Epithelial cell of proximal tubule (primary cell): ENCODE measurements at places on chromosomes 2 and 18. TPM values are rescaled to one million over a fixed set of nuclear protein-coding genes. Genes with fewer than 3 reads are reported as not detected.
A peak's percentile ranks its signal among the peaks of the same experiment; 100 is the strongest.

DNA sequence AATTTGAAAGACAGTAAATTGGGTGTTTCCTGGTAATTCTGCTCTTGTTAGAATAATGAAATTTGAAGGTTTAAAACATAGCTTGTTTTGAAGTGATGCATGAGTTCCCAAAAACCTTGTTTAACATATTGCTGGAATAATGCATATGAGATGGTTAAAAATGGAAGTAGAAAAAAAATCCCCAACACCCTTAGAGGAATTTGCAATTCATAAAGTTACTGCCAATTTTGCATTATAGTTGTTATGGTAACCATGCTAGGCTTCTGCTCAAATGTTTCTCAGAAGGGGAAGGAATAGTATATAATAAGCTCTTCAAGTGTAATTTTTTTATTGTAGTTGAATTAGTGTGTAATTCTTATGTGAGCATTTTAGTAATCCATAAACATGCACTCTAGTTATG lies 49.1 kb downstream of the FASTKD2 start:
- no peak for DNase-seq

DNA sequence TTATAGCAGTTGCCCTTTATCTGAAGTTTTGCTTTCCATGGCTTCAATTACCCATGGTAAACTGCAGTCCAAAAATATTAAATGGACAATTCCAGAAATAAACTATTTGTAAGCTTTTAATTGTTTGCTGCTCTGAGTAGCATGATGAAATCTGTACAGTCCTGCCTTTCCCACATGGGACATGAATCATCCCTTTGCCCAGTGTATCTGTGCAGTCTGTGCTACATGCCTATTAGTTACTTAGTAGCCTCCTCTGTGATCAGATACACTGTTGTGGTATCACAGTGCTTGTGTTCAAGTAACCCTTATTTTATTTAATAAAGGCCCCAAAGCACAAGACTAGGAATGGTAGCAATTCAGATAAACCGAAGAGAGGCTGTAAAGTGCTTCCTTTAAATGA lies 810.6 kb upstream of the PIK3C3 start:
- DNase-seq = peak; percentile 4

DNA sequence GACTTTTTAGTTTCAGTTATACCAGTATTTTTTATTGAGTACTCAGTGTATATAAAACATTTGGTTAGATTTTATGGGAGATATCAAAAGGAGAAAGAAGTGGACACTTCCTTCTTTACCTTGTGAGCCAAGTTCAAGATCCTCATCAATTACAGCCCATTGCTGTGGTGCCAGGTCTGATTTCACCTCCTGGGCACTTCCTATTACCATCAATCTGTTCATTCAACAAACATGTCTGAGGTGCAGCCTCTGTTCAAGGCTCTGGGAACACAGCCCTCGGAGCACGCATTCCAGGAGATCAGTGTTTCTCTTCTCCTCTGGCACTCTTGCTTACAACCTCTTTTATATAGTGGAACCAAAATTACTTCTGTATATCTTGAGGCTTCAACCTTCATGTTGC lies 171.4 kb upstream of the ALPP start:
- DNase-seq = no peak

DNA sequence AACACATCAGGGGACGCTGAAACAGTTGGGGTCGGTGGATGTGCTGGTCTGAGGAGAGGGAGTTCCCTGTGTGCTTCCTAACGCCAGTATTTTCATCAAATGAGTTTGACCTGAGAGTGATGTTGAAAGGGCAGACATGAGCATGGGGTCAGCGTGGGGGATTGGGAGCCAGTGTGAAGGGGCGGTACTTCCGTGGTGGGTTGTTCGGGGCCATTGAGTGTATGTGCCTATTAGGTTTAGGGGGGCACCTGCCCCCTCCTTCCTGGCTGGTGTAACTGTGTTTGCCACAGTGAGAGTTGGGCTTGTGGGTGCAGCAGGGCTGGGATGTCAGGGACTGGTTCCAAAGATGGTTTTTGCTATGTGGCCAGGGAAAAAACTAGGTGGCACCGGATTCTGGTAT lies 24.4 kb downstream of the SPEG start:
- DNase-seq = no peak

DNA sequence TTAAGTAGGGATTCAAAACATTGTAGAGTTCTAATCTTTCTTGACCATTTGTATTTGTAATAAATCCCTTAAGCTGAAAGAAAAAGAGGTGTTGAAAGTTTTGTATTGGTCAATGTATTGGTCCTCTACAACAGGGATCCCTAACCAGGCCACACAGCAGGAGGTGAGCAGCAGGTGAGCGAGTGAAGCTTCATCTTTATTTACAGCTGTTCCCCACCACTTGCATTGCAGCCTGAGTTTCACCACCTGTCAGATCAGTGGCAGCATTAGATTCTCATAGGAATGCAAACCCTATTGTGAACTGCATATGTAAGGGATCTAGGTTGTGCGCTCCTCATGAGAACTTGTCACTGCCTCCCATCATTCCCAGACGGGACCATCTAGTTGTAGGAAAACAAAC lies 715.7 kb upstream of the NXPH2 start:
- DNase-seq = no peak

DNA sequence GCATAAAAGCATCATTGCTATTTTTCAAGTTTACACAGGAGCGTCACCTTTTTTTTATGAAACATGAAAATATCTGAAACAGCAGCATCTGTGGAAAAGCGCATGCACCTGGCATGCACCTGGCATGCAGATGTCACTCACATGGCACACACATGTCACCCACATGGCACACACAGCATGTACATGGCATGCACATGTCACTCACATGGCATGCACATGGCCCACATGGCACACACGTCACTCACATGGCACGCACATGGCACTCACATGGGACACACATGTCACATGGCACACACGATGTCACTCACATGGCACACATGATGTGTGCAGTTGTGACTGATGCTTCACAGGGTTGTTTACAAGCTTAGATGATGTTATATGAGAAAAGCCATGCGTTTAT lies 188.0 kb downstream of the ZNF407 start:
- no peak for DNase-seq

DNA sequence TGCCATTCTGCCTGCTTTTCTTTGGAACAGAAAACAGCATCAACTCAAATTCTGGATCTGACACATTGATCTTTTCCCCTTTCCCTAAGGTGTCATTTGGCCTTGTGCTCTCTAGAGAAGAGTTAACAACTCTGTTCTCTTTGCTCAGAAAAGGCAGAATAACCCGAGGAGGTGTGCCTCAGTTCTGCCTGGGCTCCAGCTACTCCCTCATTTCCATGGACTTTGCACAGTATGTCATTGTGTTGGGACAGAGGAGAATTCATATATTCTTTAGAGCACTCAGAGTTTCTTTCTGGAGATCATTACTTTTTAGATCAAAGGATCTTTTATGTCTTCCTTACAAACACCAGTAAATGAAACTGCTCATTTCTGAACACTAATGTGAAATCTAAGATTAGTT lies 249.1 kb downstream of the PHLPP1 start:
- DNase-seq = no peak

GRCh38 chr2:239912171-239912937 lies 112.8 kb downstream of the NDUFA10 start:
- DNase-seq = no peak

Gene PAIP2B
- total RNA-seq = 0.87 and 1.4 TPM in 2 replicates

- no peak for DNase-seq
Measured at GRCh38 chr2:20596973-20597859, 53.7 kb downstream of the HS1BP3 start.

GRCh38 chr2:133658020-133658903 lies 90.0 kb upstream of the NCKAP5 start:
- no peak for DNase-seq

DNA sequence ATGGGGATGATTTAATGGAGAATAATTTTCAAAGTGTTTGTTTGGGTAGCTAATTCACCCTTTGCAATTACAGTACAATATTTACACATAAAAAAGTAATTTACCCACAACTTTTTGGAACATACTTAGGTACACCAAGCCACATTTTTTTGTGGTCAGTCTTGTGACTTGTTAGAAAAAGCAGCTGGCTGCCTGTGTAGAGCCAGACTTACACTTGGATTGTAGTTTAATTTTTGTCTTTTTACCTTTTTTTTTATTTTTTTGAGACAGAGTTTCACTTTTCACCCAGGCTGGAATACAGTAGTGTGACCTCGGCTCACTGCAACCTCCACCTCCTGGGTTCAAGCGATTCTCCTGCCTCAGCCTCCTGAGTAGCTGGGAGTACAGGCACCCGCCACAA lies 45.4 kb downstream of the RALBP1 start:
- DNase-seq = no peak

Gene FAM237A
- total RNA-seq = not detected in 2 replicates

GRCh38 chr2:68237976-68238580 lies 14.3 kb downstream of the PPP3R1 start:
- DNase-seq = no peak

DNA sequence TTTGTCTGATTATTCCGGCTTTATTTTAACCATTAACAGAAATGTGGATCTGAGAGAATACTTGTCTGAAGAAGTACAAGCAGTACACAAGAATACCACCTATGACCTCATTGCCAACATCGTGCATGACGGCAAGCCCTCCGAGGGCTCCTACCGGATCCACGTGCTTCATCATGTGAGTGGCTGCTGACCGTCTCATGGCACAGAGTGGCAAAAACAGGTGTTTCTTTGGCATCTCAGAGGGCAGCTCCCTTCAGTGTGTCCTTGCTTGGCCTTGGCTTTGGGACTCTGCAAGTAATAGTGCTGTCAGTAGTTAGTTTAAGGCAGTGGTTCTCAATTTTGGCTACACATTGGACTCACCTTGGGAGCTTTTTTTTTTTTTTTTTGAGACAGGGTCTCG lies 23.1 kb downstream of the SFTPB start:
- DNase-seq = no peak

Gene REG1B
- not detected in 2 replicates for total RNA-seq

- DNase-seq = no peak
Measured at GRCh38 chr2:46171996-46172546, 125.1 kb upstream of the EPAS1 start.

DNA sequence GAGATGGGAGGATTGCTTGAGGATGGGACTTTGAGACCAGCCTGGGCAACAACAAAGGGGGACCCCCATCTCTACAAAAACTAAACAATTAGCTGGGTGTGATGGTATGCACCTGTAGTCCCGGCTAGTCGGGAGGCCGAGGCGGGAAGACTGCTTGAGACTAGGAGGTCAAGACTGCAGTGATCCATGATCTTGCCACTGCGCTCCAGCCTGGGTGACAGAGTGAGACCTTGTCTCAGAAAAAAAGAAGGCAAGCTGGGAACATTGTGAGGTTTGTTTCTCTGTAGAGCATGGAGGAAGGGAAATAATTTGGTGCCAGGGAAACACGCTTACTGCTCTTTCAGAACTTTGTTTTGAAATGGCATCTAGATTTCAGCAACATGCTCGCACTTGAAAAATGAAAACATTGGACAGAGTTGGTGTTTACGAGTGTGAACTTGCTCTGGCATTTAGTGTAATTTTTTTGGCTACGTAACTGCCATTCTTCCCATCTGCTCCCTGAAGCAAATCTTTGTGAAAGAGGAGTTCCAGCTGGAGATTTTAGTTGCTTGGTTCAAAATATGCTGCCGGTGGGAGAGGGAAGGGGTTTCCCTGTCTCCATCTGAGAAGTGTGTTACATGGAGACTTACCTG lies 125.6 kb upstream of the DLX2 start:
- DNase-seq = no peak

GRCh38 chr2:147760984-147761383 lies 83.8 kb upstream of the ACVR2A start:
- DNase-seq = no peak

DNA sequence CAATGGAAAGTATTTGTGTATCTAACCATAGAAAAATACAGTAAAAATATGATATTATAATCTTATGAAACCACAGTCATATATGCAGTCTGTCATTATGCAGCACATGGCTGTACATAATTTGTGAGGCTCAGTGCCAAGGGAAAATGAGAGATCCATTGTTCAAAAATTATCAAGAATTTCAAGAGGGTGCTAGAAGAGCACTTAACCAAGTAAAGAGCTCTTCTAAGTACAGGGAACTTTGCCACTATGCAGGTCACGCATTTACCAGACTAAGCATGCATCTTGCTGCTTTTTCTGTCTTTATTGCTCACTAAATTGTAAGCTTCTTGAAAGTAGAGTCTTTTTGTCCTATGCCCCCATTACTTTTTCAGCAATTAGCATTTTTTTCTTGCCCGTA lies 438.0 kb downstream of the LRP1B start:
- DNase-seq = no peak

DNA sequence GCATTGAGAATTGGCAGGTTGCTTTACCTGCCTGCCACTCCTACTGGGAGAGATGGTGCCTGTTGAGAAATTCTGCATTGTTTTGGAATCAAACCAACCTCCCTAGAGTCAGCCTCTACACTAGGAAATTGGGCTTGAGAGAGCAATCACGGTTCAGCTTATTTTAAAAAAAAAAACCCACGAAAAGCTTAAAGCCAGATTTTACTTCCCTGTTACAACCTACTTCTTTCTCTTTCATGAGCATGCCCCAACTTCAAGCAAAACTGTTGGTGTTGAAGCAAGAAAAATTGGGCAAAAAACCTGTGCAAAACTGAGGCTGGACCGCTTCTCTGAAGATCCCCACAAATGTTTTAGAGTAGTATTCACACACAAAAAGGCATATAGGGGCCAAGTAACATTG lies 134.6 kb upstream of the ZEB2 start:
- no peak for DNase-seq

DNA sequence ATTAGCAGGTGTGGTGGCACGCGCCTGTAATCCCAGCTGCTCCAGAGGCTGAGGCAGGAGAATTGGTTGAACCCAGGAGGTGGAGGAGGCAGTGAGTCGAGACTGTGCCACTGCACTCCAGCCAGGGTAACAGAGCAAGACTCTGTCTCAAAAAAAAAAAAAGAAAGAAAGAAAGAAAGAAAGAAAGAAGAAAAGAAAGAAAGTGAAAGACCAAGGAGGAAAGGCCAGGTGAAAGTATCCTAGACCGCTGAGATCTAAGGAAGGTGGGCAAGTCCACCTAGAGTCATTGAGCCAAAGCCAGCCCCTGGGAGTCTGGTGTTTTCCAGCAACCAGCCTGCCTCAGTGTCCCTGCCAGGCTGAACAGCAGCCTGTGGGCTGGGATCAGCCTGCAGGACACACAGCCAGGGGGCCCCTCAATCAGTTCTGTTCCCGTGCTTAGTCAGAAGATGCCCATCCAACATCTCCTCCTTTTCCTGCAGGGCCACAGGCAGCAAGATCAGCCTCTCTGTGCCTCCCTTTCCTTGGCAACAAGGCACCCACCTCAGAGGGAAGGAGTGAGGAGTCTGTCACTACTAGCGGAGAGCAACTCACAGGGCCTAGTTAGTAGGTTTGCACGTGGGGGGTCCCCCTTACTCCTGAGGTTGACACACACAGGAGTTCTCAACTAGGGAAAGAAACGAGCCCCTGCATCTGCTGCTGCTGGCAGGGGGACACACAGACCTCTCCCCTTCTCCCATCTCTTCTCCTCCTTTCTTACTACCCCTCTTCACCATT lies 64.1 kb downstream of the SMAD7 start:
- no peak for DNase-seq

Gene POMC
- 0.75 and 4.5 TPM in 2 replicates for total RNA-seq

Gene CKAP2L
- 18.8 and 23.4 TPM in 2 replicates for total RNA-seq

- no peak for DNase-seq
Measured at GRCh38 chr2:75053484-75054112, 95.2 kb downstream of the POLE4 start.
